ENCODE measurements at places on chromosomes 3 and 15.

DNA sequence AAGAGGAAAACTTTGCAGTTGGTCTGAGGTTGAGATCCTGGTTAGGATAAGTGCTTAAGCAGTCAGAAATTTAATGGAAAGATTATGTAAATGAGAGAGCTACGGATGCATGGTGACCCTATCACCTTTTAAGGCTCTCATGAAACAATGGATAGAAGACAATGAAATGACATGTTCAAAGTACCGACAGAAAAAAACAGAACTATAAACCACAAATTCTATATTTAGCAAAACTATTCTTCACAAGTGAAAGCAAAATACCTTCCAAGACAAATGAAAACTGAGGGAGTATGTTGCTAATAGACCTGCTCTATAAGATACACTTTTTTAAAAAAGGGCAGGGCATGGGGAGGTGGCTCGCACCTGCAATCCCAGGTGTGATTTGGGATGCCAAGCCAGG lies 32.2 kb downstream of the DNAAF4 start:
- DNase-seq: no peak

- no peak for DNase-seq
Measured at GRCh38 chr3:7484636-7485035, 623.7 kb downstream of the GRM7 start.

DNA sequence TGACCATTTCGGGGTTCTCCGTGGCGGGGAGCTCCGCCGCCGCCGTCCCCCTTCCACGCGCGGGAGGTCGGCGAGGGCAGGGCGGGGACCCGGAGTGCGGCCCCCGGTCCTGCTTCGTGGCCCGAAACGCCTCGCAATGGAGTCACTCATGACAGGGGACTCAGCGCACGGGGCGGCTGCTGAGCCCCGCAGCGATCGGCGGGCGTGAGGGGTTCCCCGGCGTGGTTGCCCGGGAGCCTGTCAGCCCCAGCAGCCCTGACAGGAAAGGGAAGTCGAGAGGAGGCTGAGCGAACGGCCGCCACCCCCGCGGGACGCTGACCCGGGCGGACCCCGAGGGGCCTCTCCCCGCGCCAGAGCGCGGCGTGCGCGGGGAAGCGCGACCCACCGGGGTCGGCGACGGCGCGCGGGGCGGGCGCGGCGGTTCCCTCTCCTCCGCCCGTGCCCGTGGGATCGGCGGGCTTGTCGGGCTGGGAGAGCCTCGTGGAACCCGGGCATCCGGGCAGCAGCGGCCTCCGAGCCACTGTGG lies 564 bp upstream of the PIGZ start:
- DNase-seq: peak; percentile 48

GRCh38 chr3:100634493-100635272 lies 25.3 kb downstream of the ADGRG7 start:
- DNase-seq: no peak

DNA sequence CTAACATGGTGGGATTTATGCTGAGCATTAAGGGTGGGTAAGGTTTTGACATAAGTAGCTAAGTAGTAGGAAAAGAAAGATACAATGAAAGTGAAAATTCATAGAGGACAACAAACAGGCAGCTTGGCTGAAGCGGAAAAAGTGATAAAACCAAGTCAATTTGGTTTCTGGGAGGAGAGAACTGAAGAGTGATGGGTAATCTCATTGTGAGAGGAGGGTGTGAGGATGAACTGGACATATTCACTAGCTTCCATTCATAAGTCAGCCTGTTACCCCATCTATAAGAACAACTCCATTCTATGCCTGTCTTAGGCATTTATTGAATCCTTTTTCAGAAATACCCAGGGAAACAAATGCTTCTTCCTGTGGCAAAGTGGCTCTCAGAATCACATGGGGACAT lies 67.1 kb upstream of the BBX start:
- DNase-seq: no peak

- DNase-seq: no peak
Measured at GRCh38 chr3:53200501-53201498, 39.8 kb downstream of the PRKCD start.

DNA sequence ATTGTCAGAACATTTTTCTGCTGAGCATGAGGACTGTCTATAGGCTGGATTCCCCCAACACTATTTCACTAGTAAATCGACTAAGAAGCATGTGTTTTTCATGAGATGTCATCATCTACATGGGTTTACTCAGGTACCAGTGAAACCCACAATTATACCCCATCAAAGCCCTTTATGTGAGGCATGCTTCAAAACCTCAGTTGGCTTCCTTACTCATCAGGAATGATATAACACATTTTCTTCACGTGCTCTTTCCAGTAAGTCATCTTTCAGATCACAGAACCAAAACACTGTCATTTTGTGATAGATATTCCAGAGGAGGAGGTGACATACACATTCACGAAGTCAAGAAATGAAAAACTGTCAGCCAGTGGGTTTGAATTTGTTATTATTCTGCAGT lies 116.5 kb downstream of the ANO10 start:
- no peak for DNase-seq

GRCh38 chr3:167437428-167438139 lies 36.3 kb downstream of the SERPINI2 start:
- DNase-seq: no peak
